ENCODE measurements at places on chromosomes 11 and 22. TPM values are rescaled to one million over a fixed set of nuclear protein-coding genes. Genes with fewer than 3 reads are reported as not detected.

Gene PAMR1
- 10.3 TPM for polyA plus RNA-seq

Gene ADM2
- polyA plus RNA-seq = 0.82 TPM

GRCh38 chr22:46432164-46433068, 96.9 kb downstream of the TRMU start:
- peak; percentile 74 for DNase-seq

DNA sequence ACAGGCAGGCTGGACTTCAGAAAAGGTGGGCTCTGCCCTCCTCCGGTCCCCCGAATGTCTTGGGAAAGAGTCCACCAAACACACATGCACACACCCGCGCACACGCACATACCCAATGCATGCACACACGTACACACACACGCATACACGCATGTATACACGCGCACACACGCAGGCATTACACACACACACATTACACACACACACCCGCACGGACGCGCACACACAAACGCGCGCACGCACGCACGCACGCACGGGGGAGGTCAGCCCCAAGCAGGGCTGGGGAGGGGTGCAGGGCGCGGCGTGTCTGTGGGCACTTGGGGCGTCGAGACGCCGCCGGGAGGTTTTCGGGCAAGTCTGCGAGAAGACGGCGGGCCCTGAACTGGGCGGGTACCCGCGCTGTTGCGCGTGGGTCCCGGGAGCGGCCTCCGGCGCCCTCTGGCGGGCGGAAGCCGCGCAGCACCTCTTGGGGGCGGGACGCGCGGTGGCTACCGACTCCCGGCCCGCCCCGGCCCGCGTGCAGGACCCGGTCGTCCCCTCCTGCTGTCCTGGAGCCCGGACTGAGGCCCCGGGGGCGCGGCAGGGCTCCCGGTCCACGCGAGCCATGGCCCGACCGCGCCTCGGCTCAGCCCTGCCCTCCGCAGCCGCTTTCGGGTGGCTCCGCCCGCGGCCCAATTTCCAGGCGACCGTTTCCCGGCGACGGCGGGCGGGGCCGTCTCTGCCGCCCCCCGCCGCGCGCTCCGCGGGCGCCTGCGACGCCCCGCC, 3.6 kb downstream of the SEPTIN5 start:
- peak; percentile 97 for DNase-seq

DNA sequence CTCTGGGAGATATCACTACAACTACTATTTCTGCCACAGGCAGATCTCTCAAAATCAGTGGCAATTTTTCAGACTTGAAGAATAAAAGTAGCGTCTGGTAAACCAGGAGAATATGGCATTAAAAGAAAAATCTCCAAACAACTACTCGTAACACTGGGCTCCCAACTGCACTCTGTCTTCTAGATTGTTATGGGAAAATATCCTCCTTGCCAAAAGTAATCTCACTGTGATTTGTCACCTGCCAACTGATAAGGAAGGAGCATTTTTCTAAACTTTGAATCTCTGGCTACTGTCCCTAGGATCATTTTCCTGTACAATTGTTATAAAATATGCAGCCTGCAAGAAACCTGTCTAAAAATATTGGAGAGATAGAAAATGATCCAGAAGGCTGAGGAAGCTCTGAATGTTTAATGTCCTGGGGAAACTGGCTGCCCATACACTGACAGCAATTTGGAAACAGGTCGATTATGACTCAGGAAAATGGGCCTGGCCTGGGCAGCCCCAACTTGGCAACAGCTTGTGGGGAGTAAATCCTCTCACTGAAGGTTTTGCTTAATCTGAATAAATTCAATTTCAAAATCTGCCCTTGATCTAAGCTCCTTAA, 90.5 kb upstream of the DBX1 start:
- no peak for DNase-seq

GRCh38 chr11:9680028-9680427, 16.2 kb downstream of the SWAP70 start:
- DNase-seq = no peak

DNA sequence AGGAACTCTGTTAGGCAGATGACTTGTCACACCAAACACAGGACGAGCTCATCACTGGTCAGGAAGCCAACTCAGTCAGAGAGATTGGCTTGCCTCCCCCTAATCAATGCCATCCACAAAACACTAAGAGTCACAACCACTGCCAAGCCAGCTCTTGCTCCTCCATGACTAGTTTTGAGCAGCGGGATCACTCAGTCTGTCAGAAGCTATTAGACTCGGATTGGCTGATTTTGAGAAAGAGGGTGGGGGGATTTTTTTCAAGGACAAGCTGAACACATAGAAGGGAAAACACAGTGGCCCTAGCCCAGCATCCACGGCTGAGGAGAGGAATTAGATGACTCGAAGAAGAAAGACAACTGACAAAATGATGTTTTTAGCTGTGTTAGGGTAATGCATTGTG, 55.9 kb downstream of the SEZ6L start:
- no peak for DNase-seq

DNA sequence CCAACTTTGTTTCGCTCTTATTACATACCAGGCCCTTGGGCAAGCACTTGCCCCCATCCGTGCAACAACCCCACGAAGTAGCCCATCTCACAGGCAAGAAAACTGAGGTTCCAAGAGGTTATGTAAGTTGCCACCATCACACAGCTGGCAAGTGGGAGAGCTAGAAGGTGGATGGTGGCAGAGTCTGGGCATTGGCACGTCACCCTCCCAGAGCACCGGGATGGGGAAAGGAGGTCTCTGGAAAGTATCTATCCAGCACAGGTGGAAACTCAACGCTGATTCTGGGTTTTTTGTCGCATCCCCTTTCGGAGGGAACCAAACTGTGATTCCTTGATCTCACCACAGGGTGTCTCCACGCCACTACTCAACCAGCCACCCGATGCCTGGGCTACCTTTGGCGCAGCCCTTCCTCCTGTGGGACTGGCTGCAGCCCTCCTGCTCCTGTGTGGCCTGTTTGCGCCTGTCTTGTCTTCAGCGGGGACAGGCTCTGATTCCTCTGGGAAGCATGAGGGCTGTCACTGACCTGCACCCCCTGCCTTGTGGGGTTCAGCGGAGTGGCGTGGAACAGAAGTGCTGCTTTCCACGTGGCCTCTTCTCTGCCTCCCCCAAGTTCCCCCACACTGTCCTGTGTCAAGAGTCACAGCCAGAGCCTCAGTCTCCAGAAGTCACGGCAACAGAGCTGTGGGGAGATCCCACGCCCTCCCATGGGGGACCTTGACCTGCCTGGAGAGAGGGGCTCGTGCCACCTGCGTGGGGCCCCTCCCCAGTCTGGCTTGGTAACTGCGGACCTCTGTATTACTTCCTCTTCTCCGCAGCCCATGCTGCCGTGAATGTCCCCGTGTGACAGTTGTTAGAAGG, 34.4 kb upstream of the TRIM29 start:
- no peak for DNase-seq

GRCh38 chr11:70072861-70073755, 5.0 kb upstream of the ANO1 start:
- no peak for DNase-seq

DNA sequence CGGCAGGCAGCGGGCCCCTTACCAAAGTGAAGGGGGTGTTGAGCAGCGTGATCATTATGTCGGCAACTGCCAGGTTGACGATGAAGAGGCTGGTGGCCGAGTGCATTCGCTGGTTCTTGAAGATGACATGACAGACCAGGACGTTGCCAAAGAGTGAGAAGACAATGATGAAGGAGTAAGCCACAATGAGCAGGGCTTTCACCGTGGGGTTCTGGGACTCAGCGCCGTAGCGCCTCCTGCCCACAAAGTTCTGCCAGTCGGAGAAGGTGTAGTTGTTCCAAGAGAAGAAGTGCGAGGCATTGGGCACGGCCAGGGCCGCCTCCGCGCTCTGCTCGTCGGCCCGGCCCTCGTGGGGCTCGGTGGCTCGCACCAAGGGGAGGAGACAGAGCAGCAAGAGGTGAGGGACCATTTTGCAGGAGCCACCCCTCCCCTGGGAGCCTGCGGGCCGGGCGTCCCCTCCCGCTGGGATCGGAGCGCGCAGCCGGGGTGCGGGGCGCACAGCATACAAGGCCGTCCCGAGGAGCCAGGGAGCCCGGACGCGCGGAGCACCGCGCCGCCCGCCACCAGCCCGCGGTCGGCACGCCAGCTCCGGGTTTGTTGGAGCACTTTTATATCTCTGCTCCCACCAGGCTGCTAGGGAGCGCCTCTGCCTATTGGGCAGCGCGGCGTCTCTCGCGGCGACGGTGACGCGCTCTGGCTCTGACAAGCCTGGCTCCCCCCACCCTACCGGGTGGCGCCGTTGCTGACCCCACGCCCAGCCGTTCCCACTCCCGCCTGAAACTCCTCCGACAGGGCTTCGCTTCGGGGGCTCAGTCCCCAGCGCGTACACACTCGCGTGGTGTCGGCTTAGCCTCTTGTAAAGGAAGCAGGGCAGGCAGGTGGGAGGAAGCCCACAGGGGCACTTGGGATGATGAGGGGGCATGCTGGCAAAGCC, at the start of gene GPR83:
GPR83 (minus strand) TSS at position 581 of the 934 bp plus-strand sequence; CDS start at position 409, 172 bp downstream.
- no peak for DNase-seq

- no peak for DNase-seq
Measured at GRCh38 chr11:126948563-126948962, 52.0 kb downstream of the KIRREL3 start.

DNA sequence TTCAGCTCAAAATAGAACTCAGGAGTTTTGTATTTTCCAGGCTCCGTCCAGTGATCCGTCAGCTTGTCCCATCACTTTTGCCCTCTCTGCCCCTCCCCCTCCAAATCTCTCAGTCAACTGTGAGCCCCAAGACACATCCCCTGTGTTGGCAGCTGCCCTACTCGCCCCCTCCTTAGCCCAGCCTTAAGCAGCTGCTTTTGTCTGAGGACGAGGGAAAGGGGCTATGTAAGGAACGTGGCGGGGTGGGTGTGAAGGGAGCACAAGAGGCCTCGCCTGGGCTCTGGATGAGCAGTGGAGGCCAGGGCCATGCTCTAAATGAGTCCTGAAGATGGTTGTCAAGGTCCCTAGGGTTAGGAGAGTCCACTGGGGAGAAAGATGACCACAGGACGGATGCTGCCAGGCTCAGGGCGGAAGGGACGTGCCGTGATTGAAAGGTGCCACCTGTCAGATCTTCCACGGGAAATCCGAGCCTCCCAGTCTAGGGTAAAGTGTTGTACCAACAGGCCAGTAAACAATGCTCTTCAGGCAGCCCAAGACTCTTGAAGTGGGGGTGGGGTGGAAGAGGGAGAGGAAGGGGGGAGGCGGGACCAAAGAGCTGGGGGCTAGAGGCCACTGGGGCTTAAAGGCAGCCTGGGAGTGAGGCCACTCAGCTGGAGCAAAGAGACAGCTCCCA, at the start of gene SMTNL1:
SMTNL1 (plus strand) TSS at position 649 of the 673 bp plus-strand sequence. CDS start 5,048 bp downstream, outside the sequence.
- no peak for DNase-seq

DNA sequence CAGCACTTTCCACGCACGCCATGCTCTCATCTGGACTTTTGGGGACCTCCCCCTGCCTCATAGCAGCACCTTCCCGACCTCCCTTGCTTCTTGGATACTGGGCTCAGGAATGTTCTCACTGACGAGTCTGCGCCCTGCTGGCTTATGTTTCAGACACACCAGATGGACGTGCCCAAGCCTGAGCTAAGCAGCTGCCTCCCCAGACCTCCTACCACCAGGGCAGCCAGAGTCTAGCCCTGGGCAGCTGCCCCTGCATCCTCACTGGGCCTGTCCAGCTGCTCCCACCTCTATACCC, 13.2 kb upstream of the RGL4 start:
- no peak for DNase-seq
